Stimulated activated CD8-positive, alpha-beta memory T cell treated with anti-CD3 and anti-CD28 coated beads, Interleukin-2, amount 100 ng/mL, for 1 hour (primary cell): ENCODE measurements at places on chromosomes 7 and 10.

DNA sequence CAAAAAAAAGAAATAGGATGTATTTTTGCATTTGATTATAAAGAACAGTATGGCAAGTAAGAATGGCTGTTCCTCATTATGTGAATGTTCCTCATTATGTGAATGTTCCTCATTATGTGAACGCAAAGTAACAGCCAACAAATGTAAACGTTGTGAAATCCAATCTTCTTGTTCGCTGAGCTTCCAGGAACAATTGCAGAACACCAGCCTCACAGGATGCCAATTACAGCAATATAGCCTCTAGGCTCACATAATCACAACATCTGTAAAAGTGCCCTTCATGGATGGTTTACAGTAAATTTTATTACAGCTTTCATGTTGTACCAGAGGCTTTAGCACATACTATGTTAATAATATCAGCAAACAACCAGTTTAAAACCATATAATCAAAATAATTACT lies 71.6 kb downstream of the THSD7A start:
- DNase-seq = no peak

- no peak for DNase-seq
Observed at GRCh38 chr7:49112222-49112621, 187.9 kb downstream of the CDC14C start.

DNA sequence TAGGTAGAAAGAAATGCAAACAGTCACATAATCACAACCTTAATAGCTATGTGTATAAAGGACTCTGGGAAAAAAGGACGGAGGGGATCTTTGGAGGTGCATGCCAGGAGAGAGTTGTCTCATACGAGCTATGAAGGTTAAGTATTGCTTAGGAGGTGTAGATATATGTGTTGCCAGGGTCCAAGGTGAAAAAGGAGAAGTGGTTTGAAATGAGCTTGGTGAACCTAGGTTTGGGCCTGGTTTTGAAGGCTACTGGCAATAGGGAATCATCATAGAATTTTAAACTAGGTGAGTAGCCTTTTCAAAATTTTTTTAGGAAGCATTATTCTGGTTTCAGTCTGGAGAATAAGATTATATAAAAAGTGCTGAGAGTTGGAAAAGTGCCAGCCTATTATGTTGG lies 336.8 kb downstream of the AUTS2 start:
- no peak for DNase-seq

DNA sequence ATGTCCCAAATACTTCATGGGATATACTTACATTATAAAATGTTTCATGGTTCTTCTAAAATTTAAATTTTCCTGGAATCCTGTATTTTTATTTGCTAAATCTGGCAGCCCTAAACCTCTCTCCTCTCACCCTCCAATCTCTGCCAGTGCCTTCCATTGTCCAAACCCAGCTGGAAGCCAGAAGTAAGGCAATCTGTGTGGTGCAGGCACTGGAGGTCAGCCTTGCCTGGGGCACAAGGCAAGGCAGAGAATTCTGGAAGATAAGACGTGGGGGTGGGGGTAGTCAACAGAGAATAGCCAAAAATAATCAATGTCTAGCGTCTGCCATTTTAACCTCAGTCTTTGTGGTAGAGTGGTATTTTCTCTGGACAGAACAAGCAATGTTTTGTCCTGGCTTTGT lies 381.7 kb downstream of the GPAM start:
- DNase-seq = no peak

- no peak for DNase-seq
Observed at GRCh38 chr7:18727115-18727870, 231.7 kb downstream of the HDAC9 start.

DNA sequence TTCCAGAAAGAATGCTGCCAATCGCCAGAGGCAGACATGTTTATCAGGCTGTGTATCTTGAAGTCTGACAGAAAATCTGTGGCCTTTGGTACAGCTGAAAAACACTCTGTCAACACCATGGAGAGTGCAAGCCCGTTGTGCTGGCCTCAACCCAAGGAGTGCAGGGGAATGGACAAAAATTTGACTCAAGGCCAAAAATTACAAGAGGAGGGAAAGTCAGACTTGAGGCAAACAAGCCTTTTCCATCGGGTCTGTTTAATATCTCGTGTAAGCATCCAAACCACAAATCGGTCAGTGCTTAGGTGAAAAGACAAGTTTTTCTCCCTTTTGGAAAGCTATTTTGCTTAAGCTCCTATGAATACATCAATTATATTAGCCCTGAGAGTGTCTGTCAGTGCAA lies 305.3 kb upstream of the NFE2L3 start:
- DNase-seq = no peak

GRCh38 chr7:8260871-8261694 lies 884 bp downstream of the ICA1 start:
- no peak for DNase-seq
